ENCODE measurements at places on chromosomes 2 and 18.

DNA sequence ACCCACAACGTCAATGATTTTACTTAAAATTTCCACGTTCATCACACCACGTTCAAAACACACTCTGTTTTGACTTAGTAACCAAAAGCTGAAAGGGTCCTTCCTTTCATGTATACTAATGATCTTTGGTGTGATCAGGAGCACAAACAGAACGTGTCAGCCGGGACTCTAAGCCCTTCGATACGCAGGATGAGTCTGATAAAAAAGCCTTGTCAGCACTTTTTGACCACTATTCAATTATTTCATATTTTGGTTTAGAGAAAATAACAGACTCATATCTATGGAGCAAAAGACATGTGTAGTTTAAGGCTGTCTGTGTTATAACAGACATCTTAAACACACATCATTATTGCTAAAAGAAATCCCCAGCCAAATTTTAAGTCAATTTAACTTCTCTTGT is 345.3 kb downstream of the ZNF516 start:
- DNase-seq = no peak

DNA sequence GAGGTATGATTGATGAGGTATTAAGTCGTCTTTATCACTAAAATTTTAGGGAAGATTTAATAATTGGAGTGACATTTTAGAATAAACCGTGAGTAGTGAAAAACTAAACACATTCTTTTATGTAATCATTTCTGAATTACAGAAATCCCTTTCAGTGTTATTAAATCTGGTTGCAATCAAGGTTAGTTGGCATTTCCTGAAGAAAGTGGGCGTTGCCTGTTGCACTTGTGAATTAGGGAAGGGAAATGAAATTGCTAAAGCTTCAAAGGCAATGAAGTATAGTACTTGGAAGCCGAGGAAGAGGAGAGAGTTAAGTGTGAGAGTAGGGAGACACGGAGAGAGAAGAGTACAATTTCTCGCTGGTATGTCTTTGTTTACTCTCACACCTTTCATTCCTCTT is 274.5 kb downstream of the SLC8A1 start:
- DNase-seq = no peak

DNA sequence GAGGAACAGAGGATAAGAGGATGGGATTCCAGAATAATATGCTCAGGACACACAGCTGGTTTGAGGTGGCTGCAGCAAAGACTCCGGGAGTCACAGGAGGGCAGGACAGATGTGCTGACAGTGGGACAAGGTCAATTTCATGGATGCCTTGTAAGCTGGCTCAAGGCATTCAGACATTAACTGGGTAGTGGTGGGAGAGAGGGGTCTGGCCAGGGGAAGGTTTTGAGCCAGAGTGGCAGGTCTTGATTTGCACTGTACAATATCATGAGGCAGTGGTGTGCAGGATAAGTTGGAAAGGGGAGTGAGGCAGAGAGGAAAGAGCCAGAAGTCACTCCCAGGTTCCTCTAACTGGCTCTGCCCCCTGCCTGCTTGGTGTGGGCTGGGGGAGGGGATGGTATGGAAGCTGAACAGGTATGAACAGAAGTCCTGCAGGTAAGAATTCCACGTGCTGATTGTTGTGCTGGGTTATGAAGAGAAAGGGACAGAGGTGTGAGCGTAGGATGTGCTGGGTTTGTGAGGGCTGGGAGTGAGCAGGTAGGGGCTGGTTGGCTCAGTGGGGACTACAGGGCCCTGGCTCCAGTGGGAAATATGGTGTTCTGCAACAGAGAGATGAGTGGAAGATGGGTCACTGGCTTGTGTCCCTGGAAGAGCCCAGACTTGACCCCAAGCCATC is 141.7 kb upstream of the COPS8 start:
- DNase-seq = no peak

DNA sequence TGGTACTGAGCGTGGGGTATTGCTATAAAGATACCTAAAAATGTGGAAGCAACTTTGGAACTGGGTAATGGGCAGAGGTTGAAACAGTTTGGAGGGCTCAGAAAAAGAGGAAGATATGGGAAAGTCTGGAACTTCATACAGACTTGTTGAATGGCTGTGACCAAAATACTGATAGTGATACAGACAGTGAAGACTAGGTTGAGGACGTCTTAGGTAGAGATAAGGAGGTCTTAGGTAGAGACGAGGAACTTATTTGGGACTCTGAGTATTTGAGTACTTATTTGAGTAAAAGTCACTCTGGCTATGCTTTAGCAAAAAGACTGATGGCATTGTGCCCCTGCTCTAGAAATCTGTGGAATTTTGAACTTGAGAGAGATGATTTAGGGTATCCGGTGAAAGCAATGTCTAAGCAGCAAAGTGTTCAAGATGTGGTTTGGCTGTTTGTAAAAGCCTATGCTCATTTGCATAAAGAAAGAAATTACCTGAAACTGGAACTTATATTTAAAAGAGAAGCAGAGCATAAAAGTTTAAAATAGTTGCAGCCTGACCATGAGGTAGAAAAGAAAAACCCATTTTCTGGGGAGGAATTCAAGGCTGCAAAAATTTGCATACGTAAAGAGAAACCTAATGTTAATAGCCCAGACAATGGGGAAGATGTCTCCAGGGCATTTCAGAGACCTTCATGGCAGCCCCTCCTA is 219.6 kb downstream of the PDE1A start:
- DNase-seq = no peak

DNA sequence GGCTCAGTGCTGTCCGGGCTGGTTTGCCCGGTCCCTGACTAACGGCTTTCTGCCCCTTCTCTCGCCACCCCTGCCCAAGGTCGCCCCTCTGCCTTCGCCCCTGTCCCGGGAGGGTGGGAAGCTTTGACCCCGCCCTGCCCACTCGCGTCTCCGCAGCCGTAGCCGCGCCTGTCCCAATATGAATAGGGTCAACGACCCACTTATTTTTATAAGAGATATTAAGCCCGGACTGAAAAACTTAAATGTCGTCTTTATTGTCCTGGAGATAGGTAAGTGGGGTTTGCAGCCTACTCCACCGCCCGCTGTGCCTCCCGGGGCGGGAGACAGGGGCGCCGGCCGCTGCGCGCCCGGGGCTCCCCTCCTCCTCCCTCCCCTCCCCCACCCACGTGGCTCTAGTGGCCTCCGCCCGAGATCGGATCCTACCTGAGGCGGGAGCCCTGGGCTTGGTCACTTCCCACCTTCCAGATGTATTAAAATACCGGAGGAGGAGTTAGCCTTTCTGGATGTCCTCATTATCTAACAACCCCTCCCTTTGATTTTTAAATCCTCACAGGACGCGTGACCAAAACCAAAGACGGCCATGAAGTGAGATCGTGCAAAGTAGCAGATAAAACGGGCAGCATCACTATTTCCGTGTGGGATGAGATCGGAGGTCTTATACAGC is 633 bp downstream of the NABP1 start:
- peak; percentile 60 for DNase-seq

GRCh38 chr2:237042101-237042500 is 43.6 kb upstream of the COPS8 start:
- DNase-seq = no peak

- DNase-seq = no peak
These were observed 46.2 kb downstream of the RBKS start for GRCh38 chr2:27843992-27844391.

DNA sequence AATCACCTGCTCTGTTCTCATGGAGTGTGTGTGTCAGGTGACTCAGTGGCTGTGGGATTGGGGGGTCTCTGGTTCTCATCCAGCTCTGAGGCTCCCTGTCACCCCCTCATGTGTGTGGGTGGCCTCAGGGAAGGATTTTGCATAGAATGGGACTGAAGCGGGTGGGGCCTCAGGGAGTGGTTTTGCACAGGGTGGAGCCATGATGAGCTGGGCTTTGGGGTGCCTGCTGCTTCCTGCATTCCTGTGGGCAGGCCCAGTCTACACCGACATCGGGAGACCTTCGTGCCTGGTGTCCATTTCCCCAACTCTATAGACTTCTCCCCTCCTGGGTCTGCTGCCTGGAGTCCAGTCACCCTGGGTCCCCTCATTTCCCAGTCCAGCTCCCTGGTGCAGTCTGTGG is 59.7 kb downstream of the VAPA start:
- DNase-seq = no peak

GRCh38 chr2:111100087-111100764 is 20.5 kb upstream of the BCL2L11 start:
- DNase-seq = no peak

- no peak for DNase-seq
These were observed 1.6 kb upstream of the SFTPB start for GRCh38 chr2:85669549-85669948.

GRCh38 chr2:59654710-59655109 is 898.7 kb downstream of the BCL11A start:
- no peak for DNase-seq

DNA sequence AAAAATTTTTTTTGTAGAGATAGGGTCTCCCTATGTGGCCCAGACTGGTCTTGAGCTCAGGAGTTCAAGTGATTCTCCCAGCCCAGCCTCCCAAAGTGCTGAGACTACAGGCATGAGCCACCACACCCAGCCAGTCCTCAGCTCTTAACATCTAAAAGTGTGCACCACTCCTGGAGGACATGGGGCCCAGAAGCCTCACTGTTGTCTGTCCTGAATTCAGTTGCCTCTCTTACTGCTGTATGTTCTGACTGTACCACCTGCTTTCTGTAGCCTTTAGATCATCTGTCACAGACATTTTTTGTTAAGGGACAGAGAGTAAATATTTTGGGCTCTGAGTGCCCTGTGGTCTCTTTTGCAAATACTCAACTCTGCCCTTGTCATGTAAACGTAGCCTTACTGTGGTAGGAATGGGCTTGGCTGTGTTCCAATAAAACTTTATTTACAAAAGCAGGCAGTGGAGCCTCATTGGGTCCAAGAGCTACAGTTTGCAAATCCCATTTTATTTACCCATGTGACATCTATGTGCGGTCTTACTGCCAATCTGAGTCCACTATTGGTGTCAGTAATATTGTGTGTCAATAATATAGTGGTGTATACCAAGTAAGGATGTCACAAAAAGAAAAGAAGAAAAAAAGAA is 38.1 kb downstream of the TMEM37 start:
- no peak for DNase-seq

DNA sequence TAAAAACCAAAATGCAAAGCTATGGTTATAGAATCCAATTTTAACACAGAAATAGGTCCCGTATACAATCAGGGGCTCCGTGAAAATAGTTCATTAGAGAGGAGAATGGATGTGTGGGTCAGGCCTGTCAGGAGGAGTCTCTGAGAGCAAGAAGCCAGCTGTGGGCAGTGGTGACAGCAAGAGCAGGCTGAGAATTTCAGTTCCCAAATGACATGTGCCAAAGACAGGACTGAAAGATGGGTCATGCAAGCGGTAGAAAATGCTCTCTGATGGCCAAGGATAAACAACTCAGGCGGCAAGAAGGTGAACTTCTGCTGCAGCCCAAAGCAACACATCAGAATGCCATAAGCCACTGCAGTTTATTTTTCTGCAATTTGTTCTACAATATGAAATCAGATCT is 100.4 kb downstream of the CCDC141 start:
- no peak for DNase-seq

DNA sequence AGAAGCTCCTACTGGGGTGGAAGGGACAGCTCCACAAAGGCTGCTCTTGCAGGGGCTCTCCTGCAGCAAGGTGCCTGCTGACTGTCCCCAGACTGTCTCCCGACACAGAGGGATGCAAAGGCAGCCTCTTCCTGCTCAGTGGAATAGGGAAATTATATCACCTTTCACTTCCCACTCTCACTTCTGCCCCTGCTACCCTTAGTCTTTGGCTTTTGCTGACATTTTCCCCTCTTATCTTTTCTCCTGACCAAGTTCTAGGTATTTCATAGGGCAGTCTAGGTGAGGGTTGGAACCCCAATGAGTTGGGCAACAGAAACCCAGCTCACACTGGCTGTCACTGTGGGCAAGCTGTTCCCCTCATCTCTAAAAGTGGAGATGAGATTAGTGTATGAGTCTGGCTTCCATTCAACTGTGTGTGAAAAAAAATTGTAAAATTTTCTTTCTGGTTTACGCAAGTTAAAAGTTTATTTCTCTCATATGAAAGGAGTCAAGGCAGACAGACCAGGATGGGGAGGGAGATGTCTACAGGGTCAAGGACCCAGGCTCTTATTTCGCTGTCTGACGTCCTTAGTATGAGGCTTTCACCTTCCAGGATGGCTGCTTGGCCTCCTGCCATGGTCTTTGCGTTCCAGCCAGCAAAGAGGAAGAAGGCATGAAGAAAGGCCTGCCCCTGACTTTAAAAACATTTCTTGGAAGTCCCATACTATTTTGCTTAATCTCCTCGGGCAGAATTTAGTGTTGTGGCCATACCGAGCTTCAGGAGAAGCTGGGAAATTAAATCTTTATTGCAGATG is 7.5 kb upstream of the MOCOS start:
- DNase-seq = no peak

GRCh38 chr2:168555283-168555682 is 99.2 kb downstream of the CERS6 start:
- DNase-seq = no peak

Measured in activated CD4-positive, alpha-beta T cell treated with anti-CD3 and anti-CD28 coated beads, Interleukin-2, amount 50 U/mL, for 24 hours (primary cell).